Activated T-cell treated with anti-CD3 and anti-CD28 coated beads for 1 hour (primary cell): ENCODE measurements at places on chromosomes 3 and 15.

GRCh38 chr3:128863560-128863959 lies 15.9 kb upstream of the ACAD9 start:
- no peak for DNase-seq

GRCh38 chr3:9342696-9343095 lies 20.2 kb upstream of the THUMPD3 start:
- DNase-seq = no peak

DNA sequence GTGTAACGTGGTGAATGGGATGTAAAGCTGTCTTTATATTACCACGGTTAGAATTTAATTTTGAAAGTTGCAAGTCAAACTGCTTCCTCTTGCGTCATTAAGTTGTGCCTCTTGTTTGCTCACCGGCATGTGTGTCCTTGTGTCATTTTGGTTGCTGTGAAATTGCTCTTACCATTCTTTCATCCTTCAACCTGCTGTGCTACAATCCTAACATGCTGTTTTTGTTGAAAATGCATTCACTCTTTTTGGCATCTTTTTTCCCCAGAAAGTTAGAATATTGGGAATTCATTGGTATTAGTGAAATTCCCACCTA lies 164.7 kb downstream of the PGPEP1L start:
- no peak for DNase-seq

DNA sequence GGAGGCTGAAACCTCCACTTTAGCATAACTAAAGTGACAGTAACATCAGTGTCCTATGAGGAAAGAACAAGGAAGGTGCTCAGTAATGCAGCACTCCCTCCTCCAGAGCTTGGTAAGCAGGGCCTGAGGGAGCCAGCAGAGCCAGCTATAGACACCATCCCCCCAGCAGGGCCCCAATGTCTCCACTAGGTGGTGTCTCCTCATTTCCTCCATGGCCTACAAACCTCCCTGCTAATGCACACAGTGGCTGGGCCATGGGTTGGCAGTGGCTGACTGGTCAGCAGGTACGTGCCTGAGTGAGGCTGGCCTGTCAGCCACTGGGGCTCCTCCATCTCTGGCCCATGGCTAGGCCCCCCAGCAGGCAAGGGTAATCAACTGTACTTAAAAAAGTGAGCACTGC lies 13.6 kb downstream of the MRPS25 start:
- DNase-seq = peak; percentile 26

DNA sequence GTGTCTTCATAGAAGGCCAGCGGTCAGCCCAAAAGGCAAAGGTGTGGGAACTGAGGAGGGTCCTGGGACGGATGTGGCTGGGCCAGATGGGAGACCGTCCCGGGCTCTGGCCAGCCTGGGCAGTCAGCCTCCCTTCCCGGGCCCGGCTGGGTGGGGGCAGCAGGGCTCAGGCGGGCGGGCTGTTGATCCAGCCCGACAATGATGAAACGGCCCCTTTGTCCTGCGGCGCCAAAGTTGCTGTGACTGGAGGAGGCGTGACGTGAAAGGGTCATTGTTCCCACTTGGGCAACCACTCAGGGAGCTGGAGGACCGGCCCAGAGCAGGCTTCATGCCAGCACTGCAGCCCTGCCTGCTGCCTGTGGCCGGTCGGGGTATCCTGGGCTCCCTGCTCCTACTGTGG lies 16.5 kb downstream of the DUSP7 start:
- no peak for DNase-seq
